Neural progenitor cell (in vitro differentiated cells): ENCODE measurements at places on chromosomes 2 and 18. TPM values are rescaled to one million over a fixed set of nuclear protein-coding genes. Genes with fewer than 3 reads are reported as not detected.

- H3K27ac ChIP-seq: no peak overlapping the region
- no peak for DNase-seq
- peaks cover 41% of the 10 kb centered on the region for H3K4me1 ChIP-seq
- no peaks in the 10 kb centered on the region for H3K36me3 ChIP-seq
- H3K4me3 ChIP-seq: no peak overlapping the region
- H3K27me3 ChIP-seq: no peaks in the 10 kb centered on the region
These were observed 32.9 kb upstream of the CSRNP3 start for GRCh38 chr2:165436559-165436958.

- H3K27ac ChIP-seq: no peak overlapping the region
- no peak overlapping the region for H3K4me3 ChIP-seq
- H3K36me3 ChIP-seq: no peaks in the 10 kb centered on the region
- H3K27me3 ChIP-seq: no peaks in the 10 kb centered on the region
- DNase-seq: no peak
These were observed 161.3 kb downstream of the RTP5 start for GRCh38 chr2:242030858-242031257.

- no peaks in the 10 kb centered on the region for H3K36me3 ChIP-seq
- no peak overlapping the region for H3K4me3 ChIP-seq
- no peak overlapping the region for H3K27ac ChIP-seq
- no peaks in the 10 kb centered on the region for H3K27me3 ChIP-seq
- no peaks in the 10 kb centered on the region for H3K4me1 ChIP-seq
These were observed 22.7 kb upstream of the INHBB start for GRCh38 chr2:120323214-120323613.

GRCh38 chr2:191859681-191860080 lies 12.8 kb upstream of the CAVIN2 start:
- H3K4me3 ChIP-seq: no peak overlapping the region
- DNase-seq: no peak
- H3K4me1 ChIP-seq: peaks cover 2% of the 10 kb centered on the region
- no peaks in the 10 kb centered on the region for H3K36me3 ChIP-seq
- H3K27ac ChIP-seq: no peak overlapping the region

The RAD51AP2 gene
- 0.31 and 1.2 TPM in 2 replicates for total RNA-seq

The NOSTRIN gene
- total RNA-seq: not detected in 2 replicates
